Fibroblast of upper back skin (primary cell): ENCODE measurements at places on chromosomes 4 and X.

DNA sequence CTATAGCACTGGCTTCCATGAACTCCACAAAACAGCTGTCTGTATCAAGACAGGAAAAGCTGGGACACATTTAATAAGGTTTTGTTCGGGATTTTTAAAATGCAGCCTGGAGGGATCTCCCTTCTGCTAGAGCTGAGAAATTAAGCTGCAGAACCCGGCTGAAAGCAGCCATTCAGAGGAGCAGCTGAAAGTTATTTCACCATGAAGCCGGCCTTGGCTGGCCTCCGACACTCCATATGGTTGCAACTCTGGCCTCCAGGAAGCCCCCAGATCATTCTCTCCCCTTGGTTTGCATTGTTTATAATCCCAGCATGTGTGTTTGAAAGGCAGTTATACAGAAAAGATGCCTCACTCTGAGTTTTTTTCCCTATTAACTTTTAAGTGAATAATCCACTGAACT, 239.4 kb downstream of the SPATA18 start:
- DNase-seq: no peak

GRCh38 chrX:130053236-130053635, 57.1 kb downstream of the ELF4 start:
- DNase-seq: no peak

DNA sequence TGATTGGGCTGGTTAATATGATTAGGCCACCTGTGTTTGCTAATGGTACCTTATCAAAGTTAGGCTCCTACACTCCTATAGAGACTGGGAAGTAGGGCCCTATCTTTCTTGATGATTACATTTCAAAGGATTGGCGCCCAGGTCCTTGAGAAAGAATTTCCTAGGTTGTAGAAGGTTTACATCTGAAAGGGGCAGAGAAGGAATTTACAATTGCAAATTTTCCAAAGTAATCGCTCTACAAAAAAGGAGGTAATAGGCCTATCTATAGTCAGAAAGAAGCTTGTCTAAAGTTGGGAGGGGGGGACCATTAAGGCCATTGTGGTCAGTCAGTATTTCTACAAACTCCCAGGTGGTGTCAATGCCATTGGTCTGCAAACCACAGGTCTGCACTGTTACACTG, 638.4 kb downstream of the IL1RAPL1 start:
- DNase-seq: peak; percentile 12

DNA sequence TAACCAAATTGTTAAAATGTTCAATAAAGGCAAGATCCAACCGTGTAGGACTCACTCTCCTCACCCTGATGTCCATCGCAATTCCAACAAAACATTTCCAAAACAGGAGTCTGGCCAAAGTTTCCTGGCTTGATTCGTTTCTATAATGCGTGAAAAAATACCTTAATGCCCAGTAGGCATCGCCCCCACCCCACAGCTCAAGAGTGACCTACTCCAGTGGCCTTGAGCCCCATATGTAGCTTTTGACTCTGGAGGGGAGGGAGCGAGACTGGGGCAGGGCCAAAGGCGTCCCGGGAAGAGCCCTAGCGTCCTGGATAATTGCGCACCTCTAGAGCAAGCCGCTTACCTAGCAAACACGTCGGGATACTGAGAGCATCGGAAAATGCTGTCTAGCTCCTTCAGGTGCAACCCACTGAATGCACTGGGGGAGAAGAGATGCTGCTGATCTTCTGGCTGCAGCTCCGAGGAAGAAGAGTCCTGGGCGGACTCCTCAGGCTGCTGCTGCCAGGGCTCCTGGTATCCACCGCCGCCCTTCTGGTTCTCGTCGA, 55.6 kb upstream of the NKAP start:
- no peak for DNase-seq

GRCh38 chr4:54561940-54562339, 95.8 kb upstream of the KIT start:
- DNase-seq: no peak

- DNase-seq: no peak
Observed at GRCh38 chr4:20091781-20092180, 159.9 kb upstream of the SLIT2 start.

DNA sequence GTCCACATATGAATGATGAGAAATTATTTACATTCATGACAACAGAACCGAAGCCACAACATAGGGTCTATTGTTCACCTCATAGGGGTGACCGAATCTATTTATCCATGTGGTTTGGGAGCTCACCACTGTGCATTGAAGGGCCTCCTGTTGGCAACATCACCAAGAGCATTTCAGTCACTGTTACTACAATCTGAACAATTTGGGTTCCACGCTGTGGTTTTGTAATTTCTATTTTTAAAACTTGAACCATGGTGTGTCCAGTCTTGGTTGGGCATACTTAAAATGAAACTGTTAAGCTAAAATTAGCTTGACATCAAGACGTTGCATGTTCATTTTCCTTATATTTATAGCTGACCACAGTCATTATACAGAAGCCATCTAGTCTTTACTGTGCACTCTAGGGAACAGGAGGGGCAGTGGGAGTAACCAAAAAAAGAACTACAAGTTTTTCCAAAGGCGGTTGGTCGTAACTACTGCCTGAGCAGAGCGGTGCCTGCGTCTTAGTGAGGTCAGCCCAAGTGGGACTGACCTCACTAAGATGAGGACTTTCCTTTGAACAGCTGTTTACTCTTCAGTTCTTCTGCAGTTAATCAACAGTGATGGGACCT, 192.1 kb downstream of the SPRY1 start:
- DNase-seq: peak; percentile 27

DNA sequence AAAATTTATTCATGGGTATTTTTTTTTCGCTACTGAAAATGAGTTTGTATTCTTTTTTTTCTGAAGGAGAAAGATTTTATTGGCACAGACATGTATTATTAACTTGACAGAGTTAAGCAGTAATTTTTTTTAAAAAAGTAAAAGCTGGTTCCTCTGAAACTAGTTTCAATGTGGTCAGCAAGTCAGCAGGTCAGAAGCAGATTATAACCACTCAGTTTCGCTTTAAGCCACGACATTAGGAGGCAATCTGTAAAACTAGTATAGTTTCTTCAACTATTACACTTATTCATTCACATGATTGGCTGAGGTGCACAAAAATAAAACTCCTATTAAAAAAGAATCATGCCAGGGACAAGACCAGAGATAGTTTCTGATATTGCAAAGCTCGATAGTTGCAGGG, 714.2 kb upstream of the PCDH7 start:
- no peak for DNase-seq

DNA sequence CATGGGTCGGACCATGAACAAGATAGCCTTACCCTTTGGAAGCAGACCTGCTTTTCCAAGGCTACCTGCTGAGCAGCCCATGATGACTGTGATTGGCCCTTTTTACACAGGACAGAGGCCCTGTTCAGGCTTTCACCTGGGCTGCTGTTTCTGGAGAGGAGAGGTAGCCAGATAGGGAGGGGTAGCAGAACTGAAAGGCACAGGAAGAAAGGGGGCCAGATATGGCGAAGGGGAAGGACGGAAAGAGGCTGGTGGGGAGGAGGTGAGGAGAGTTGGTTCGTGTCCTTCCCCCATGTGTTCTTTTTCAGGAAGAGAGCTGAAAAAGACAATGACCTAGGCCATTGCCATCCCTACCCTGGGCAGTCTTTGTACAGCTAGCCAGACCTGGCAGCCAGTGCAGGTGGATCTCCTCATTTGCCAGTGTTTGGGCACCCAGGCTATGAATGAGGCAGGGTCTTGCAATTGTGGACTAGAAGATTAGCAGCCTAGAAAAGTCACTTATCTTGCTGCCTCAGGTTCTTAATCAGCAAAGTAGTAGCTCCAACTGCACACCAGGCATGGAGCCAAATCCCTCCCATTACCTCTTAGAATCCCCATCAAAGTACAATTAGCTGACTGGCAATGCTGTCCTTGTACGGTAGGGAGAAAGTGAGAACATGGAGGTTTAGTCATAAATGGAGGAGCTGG, 139.6 kb downstream of the AMMECR1 start:
- no peak for DNase-seq

- peak; percentile 92 for DNase-seq
Observed at GRCh38 chr4:76585272-76585671, 150.2 kb downstream of the SHROOM3 start.

- no peak for DNase-seq
Observed at GRCh38 chr4:177419434-177419833, 22.8 kb downstream of the AGA start.

DNA sequence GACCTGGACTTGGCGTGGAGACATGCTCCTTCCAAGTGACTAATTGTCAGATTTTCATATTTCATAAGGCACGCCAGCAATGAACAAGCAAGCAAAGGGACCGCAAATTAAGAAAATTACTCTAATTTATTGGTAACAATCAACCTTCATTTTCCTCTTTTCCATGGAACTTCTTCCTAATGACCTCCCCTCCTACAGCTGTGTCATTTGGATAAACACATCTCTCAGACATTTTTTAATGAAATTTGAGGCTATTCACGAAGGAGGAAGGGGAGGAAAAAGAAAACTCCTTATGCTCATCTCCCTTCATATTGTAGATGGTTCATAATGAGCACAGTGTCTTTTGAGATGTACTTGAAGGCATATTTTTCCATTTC, 38.6 kb upstream of the TLR3 start:
- DNase-seq: no peak

- DNase-seq: no peak
Observed at GRCh38 chr4:98694076-98694475, 35.7 kb upstream of the TSPAN5 start.

GRCh38 chrX:132226169-132226568, 6.9 kb upstream of the RAP2C start:
- DNase-seq: no peak

- DNase-seq: no peak
Observed at GRCh38 chr4:142485452-142485851, 360.6 kb downstream of the INPP4B start.

DNA sequence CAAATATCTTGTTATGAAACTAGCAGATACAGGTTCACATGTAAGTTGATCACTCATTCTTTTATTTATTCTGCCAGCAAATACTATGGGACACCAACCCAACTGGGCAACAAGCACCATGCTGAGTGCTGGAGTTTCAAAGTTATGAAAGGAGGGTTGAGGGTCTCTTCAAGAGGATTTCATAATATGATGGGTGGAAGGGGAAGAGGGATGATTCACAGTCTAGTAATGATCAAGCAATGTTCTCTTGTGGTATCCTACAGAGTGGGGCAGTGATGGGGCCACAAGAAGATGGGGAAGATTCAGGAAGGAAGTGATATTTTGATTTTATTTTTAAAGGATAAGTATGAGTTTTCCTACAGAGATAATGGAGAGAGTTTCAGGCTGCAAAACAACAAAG, 46.2 kb upstream of the TXK start:
- peak; percentile 58 for DNase-seq

DNA sequence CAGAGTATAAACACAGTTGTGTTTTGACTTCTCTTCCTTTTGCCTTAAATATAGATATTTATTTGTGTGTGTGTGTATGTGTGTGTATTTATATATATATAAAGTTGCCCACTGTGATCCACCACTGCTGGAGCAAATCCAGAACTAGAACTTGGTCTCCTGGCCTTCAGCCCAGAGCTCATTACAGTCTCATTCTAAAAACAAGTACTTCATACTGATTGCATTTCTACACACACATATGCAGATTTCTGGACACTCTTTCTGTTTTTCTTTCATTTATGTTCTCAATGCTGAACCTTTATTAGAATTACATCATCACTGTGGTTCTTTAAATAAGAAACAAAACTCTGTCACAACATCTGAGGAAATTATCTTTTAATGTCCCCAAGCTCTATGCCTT, 381 bp downstream of the TXK start:
- peak; percentile 39 for DNase-seq

GRCh38 chr4:152655272-152656129, 24.3 kb downstream of the TMEM154 start:
- no peak for DNase-seq

GRCh38 chr4:88514557-88515511, 8.7 kb downstream of the PYURF start:
- no peak for DNase-seq

GRCh38 chr4:76570141-76570973, 135.3 kb downstream of the SHROOM3 start:
- peak; percentile 74 for DNase-seq

DNA sequence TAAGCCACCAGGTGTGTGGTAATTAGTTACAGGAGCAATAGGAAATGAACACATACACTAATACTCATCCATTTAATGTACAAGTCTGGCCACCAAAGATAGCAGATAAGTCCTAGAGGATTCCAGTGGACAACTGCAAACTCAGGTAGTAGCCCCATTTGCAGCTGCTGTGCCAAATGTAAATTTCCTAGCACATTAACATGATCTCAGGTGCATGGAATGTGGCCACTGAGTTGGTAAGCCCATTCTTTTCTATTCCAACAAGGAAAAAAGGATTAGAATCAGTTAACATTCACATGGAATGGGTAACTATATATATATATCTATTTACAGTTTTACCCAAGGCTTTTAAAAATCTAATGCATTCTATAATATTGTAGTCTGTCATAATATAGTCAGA, 23.3 kb upstream of the FRAS1 start:
- no peak for DNase-seq

DNA sequence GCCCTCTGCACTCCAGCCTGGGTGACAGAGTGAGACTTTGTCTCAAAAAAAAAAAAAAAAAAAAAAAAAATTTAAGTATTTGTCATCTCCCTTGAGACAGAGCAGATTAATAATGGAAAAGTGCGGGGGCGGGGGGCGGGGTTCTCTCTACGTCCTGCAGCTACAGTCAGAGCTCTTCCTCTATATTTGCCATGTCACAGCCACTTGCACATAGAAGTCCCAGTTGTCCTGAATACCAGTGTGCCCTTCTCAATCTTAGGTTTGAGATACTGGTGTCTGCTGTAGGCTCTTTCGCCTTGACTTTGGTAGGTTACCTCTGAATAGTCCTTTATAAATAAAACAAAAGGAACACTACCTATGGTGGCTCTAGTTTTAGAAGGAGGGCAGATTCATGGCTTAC, 237.8 kb upstream of the PGRMC2 start:
- DNase-seq: no peak

DNA sequence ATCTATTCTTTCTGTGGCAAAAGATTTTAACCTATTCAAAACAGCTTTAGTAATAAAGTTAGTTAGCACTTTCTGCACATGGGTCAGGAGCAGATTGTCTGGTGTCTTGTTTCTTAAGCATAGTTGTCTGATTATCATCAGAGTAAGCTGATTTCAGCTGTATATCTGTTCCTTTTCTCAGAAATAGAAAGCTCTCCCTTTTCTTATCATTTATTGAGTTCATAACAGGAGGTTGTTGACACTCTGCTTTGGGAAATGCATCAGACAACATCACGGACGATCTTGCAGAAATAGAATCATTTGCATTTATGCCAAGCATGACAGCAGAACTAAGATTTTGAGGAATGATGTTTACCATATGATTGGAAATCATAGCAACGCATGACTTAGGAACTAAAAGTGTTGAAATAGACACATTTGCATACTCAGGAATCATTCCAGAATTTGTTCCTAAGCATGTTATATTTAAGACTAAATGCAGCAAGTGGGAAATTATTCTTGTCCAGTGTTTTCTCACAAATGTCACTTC, 66.7 kb downstream of the RBMX2 start:
- no peak for DNase-seq

GRCh38 chrX:133189195-133189594, 29.0 kb downstream of the TFDP3 start:
- no peak for DNase-seq

GRCh38 chr4:35399912-35400311, 844.4 kb downstream of the ARAP2 start:
- DNase-seq: no peak

- DNase-seq: no peak
Observed at GRCh38 chr4:70002507-70002906, 6.7 kb downstream of the STATH start.
